Prostate gland (tissue), 2 donors: ENCODE measurements at places on chromosomes 1 and 21. TPM values are rescaled to one million over a fixed set of nuclear protein-coding genes. Genes with fewer than 3 reads are reported as not detected.

SRRM1 gene
- total RNA-seq, result 119 TPM

GRCh38 chr1:24896596-24897262 is 33.3 kb downstream of the RUNX3 start:
- DNase-seq, result no peak

DNA sequence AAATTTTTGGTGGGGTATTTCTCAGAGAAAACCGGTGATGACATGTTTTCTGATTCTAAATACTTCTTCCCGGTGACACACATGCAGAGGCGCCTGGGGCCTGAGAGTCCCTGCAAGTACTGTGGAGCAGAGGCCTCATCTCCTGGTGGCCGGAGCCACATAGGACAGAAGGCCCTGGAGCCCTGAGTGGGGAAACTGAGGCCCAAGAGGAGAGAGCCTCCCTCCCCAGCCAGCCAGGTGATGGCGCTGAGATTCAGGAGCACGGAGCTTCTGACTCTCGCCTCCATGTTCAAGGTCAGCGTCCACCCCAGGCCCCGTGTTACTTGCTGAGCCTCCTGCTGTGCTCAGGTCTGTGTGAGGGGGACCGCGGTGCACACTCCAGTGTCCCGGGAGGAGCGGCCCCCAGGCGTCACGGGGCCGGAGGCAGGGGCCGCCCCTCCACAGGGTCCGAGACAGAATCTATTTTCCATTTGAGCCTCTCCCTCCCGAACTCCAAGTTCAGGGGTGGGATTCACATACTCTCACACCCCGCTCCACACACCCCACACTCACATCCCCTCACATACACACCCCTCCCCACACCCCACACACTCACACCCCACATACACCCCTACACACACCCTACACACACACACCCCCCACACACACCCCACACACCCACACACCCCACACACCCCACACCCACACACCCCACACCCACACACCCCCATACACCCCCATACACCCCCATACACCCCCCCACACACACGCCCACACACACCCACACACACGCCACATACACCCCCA is 43.8 kb downstream of the SLX9 start:
- DNase-seq, result no peak

DNA sequence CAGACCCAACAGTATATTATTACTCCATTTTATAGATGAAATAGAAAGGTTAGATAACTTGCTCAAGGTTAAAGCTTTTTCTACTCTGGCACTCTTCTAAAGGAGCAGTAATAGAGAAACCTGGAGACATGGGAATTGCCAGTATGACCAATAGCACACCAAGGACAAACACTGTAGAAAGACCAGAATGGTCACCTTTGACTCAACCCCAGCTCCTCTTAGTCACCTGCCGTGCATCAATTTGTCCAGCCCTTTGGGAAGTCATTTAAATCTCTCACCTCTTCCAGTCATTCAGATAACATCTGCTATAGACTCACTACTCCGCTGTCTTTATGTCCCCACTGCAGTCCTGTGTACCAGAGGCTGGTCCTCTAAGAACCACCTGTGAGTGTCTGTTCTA is 23.9 kb upstream of the SLC44A3 start:
- DNase-seq, result no peak

SYCP1 gene
- 9.3 TPM for total RNA-seq

FCRL5 gene
- total RNA-seq, result 1.3 TPM

DNA sequence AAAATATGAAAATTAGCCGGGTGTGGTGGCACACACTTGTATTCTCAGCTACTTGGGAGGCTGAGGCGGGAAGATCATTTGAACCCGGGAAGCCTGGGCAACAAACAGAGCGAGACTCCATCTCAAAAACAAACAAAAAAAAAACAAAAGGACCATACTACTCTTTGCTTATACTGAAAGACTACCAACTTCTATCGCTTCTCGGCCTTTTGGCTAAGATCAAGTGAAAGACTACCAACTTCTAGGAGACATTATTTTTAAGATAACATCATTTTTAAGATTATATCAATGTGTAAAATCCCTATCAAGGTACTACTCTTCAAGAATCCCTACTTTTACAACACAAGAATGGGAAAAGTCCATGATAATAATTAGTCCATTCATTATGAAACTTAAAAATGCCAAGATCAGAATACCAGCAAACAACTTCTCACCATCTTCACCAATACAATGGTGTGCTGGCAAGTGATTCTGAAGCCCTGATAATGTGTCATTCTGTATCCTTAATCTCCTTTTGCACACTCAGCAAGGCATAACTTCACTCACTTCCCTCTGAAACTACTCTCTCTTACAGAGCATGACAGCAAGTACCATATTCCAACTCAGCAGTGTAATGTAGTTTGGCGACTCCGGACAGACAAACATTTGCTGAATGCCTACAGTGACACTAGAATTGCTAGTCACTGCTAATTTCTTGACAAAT is 1.7 kb downstream of the PTP4A2 start:
- DNase-seq, result no peak

DNA sequence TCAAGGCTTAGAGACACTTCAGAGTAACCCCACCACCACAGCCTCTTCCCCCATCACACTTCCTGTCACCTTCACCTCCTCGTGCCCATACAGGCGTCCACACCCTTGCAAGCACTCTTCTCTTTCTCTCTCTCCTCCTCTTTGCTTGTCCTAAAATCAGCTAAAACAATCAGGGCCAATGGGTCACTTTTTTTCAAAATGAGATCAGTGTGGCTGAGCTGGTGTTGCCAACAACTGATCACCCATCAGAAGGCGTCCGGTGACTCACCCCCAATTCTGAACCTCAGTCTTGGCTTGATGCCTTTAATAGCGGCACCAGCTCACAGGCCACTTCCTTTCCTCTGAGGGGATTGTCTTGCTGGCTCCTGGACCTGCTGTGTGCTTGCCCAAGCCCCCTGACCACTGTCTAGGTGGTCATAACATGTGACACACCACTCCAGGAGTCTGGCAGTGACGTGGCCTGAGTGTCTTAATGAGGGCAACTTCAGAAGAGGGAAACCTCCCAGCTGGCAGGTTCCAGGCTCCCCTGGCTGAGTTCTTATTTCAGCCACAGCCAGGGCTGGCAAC is 1.6 kb downstream of the DRAXIN start:
- DNase-seq, result no peak

DNA sequence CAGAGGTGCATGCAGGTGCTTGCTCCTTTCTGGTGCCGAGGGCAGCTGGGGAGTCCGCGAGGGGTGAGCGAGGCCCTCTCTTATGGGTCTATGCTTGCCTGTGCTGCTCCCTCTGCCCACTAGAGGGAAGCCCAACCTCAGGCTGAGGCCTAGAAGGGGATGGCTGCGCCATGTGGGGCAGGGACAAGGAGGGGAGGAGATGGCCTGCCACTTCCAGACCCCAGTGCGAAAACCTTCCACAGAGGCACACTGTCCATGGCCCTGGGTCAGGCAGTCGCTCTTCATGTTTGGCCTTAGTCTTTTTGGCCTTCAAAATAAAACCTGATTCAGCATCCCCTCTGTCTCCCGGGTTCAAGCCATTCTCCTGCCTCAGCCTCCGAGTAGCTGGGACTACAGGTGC is 14.0 kb downstream of the RHBG start:
- DNase-seq, result peak; percentile 32

DNA sequence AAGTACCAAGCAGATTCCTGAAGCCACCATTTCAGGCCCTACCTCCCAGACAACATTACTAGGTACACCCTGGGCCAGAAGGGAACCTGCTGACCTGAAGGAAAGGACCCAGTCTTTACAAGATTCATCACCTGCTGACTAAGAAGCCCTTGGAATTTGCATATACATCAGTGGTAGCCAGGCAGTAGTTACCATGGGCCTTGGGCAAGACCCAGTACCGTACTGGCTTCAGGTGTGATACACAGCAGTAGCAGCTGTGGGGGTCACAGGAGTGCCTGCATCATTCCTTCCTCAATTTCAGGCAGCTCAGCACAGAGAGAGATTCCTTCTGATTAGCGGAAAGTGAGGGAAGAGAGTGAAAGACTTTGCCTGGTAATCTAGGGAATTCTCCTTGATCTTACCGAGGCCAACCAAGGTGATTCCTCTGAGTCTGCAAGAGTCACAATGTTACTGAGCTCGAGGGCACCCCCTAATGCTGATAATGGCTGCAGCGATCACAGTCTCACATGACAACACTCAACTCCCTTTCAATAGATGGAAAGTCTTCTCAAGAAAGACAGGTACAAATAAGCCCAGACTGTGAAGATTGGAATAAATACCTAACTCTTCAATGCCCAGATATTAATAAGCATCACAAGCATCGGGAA is 22.0 kb upstream of the UHMK1 start:
- DNase-seq, result no peak

- DNase-seq, result no peak
Measured at GRCh38 chr21:42590431-42591131, 62.8 kb upstream of the PDE9A start.

DNA sequence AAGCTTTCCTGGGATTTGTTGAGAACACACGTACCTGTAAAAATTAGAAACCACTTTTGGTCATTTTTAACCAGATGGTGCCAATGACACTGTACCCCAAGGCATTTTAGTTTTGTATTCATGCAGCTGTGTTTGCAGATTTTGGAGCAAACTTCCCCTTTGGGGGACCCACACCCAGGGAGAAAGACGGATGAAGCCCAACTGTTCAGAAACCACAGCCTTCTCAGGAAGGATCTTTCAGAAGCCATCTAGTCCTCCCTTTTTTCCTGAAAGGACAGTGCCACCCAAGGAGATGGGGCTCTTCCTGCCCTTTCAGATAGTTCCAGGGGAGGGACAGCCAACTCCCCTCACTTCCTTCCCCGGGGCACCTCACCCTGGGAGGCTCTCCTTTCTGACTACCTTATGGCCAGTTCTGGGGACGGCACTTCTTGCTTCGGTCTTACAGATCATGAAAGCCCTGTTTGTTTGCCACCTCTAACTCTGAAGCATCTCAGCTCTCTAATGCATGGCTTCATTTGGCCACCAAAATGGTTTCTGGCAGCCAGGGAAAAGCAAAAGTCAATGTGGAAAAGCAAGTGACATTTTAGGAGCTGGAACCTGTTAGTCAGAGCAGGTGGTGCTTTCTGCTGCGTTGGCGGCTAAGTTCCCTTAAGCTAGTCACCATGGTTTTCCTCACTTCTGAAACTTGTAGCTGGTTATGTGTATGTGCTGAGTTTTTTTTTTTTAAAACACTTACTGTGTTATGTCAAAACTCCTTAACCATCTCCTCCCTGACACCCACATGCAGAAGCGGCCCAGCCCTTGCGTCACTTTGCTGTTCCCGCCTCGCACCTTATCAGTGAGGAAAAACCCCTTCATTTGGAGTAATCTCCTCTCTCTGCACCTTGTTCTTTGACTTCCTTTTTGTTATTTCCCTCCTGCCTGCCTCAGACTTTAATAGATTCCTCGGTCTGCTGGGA is 10.1 kb downstream of the TMCC2 start:
- DNase-seq, result no peak

ZMYM1 gene
- 12.0 TPM for total RNA-seq

- peak; percentile 74 for DNase-seq
Measured at GRCh38 chr1:183881387-183882131, 76.6 kb downstream of the RGL1 start.

CTTNBP2NL gene
- 15.2 TPM for total RNA-seq

MROH9 gene
- not detected for total RNA-seq
